ENCODE measurements at places on chromosomes 5 and 9.
A peak's percentile ranks its signal among the peaks of the same experiment; 100 is the strongest.

GRCh38 chr5:55817030-55817429 is 34.1 kb upstream of the IL31RA start:
- DNase-seq = no peak

DNA sequence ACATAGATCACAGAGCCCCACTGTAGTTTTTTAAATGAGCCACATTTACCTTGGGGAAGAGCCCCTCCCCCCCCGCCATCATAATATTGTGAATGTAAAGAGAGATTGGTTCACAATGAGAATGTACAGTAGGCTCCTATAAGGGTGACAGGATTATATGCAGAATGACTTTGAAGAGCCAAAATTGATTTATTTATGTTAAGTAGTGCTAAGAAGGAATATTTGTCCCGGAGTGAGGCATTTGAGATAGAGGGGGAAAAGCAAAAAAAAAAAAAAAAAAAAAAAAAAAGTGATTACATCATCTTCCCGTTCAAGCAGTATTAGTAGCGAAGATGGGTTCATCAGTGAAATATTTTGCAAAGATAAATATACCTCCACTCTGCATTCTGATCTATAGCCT is 73.9 kb downstream of the PIK3R1 start:
- no peak for DNase-seq

DNA sequence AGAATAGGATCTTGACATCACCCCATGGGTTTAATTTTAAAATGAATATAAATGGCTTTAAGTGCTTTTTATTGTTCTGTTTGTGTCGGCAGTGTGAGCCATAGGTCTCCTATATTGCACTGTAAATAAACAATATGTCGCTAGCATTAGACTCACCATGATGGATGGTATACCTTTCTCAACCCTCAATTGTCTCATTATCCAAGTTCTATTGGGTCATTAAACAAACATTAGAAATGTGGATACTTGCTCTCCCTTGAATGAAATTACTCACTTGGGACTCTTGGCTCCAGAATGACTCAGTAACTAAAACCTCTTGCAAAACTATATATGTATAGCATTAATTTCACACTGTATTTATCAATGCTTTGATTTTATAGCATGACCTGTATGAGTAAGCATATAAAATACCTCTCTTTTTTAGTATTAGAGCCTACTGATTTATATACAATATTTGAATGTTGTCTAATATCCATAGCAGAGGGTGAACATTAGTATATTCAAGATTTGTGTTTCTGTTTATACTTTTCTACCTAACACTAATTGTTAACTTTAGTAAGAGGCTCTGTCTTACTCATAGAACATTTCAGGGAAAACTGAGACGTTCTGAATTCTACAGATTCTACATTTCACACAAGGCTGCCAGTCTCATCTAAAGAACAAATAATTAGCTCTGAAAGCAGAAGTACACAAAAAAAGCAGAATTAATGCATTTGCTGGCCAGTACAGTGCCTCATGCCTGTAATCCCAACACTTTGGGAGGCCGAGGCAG is 303.8 kb upstream of the PRR16 start:
- DNase-seq = peak; percentile 44

DNA sequence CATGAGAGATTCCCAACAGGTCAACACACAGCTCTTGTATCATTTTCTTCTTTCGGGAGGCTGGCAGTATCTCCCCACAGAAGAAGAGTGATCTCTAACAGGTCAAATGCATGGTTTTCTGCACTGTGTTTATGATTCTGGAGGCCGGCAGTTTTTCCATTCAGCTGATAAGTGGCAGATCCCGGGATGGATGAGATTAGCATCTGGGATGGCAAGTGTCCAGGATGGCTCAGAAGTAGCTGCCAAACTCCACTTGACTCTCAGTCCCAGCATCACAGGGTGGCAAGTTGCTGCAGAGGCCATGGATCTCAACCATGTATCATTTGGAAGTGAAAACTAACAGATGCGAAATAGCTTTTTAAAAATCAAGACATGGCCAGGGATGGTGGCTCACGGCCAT is 97.8 kb upstream of the SLC44A1 start:
- DNase-seq = no peak

DNA sequence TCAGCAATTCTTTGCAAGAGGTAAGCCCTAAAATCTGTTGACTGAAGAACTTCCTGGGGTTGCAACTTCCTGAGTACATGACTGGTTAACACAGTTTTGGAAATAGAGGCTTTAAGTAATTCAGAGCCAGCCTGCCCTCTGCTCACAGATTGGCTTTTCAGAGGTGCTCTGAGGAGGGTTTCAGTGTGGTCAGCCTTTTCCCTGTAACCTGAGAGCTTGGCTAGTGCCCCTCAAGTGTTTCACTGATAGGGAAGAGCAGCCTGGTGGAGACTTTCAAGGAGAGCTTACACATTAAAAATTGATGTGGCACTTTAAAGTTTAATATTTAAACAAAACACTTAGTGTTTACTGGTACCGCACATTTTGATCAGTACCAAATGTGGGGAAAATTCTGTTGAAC is 56.7 kb upstream of the FOXB2 start:
- DNase-seq = no peak

- DNase-seq = no peak
Observed at GRCh38 chr9:71692337-71692736, 76.0 kb downstream of the CEMIP2 start.

DNA sequence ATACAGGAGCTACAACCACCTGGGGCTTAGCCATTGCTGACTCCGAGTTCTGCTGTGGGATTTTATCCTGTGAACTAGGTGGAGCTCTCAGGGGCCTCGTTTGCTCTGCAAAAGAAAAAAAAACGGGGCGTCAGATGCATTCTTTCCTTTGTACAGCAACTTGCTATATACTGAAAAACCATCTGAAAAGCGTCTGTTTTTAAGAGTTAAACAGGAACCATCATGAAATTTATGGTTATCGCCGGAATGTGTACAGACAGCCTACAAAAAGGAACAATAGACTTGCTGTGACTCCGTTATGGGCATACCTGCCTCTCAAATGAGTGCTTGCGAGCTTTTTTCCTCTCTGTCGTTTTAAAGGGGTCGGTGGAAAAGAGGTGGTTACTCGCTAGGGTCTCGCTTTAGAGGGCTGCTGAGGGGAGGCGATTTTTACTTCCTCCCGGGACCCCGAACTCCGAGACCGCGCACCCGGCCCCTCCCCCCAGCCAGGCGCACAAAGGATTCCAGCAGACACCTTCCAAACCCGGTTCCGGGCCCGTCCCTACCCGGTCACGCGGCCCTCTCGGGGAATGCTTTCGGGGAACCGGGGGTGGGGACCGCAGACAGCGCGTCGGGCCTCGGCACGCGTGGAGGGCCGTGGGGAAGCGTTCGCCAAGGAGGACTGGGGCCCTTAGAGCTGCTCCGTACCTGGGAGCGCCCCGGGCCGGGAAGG is 826 bp downstream of the PAIP1 start:
- DNase-seq = no peak

DNA sequence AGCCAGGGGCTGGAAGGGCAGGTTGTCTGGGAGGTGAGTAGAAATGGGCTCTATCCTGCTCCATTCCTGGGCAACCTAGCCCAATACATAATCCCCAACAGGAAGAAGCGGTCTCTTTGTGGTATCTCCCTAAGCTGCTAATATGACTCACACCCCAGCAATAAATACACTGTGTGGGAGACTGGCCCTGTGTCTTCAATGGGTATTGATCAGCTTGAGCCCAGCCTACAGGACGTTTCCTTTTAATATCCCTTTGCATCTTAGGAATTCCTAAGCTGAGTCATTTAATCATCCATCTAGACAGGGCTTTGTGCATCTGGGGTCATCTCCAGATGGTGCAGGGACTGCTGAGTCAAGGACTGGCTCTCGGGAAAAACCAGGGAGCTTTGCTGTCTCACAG is 207.0 kb upstream of the PANK3 start:
- DNase-seq = no peak

- DNase-seq = peak; percentile 19
Observed at GRCh38 chr9:130235558-130236435, 29.8 kb upstream of the HMCN2 start.

- DNase-seq = peak; percentile 84
Observed at GRCh38 chr5:89584339-89584956, 701.5 kb upstream of the MEF2C start.

All from fibroblast of skin of left biceps (primary cell).